Glomerular endothelial cell (primary cell): ENCODE measurements at places on chromosomes 6 and 20.

- no peak for DNase-seq
Observed at GRCh38 chr6:132669690-132670291, 10.8 kb upstream of the TAAR1 start.

DNA sequence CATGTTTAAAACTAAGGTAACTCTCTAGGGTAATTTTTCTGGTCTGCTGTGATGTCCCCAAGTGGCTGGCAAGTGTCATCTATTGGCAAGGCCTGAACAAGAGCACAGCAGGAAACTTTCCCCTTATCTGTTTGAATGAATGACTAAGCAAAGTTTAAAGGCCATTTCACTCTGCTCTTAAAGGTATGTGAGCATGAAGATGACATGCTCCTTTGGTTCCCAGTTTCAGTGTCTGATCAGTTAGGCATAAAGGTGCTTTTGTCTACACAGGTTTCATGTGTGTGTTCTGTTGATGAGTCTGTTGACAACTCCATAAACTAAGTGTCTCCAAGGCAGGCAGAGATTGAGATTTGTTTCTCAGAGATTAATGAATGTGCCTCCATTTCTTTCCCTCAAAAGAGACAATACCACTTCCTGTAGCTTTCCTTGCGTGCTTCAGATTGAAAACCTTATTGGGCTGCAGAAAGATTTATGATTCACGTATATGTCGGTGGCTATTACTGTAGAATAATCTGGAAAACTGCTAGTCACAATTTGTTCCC is 83.9 kb downstream of the MAP3K7 start:
- DNase-seq = no peak

DNA sequence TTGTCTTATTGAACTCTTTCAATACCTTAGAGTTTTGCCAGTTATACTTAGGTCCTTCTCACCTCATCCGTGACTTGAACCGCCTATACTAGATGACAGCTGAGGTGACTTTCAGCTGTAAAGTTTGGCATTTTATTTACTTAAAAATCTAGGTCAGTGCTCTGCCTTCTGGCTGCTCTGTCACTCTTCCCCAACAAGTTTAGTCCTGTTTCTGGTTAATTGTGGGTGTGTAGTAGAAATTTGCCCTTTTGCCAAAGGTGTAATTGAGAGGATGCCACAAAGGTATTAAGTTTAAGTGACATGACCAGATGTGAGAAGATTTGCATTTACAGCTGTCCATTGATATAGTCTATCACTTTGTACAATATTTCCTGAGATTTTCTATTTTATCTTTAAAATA is 106.2 kb downstream of the FARS2 start:
- DNase-seq = no peak

GRCh38 chr20:63704749-63705117 is 3.0 kb downstream of the ARFRP1 start:
- DNase-seq = no peak

GRCh38 chr6:56752009-56752408 is 109.3 kb upstream of the DST start:
- DNase-seq = no peak

GRCh38 chr20:23223908-23224580 is 126.5 kb upstream of the NXT1 start:
- DNase-seq = no peak

- no peak for DNase-seq
Observed at GRCh38 chr6:137016356-137016755, 28.4 kb downstream of the IL20RA start.

GRCh38 chr6:112286010-112286409 is 31.6 kb upstream of the LAMA4 start:
- no peak for DNase-seq
